ENCODE measurements at places on chromosomes 7 and 10.

- no peak for DNase-seq
Measured at GRCh38 chr7:149558149-149558861, 60.7 kb upstream of the ZNF746 start.

GRCh38 chr10:86363184-86363832, 3.3 kb downstream of the GRID1 start:
- DNase-seq, result no peak

GRCh38 chr10:16854623-16855022, 37.4 kb upstream of the RSU1 start:
- DNase-seq, result no peak

GRCh38 chr10:127017541-127018297, 112.5 kb downstream of the DOCK1 start:
- DNase-seq, result no peak

- no peak for DNase-seq
Measured at GRCh38 chr10:102579328-102579727, 65.0 kb upstream of the TRIM8 start.

DNA sequence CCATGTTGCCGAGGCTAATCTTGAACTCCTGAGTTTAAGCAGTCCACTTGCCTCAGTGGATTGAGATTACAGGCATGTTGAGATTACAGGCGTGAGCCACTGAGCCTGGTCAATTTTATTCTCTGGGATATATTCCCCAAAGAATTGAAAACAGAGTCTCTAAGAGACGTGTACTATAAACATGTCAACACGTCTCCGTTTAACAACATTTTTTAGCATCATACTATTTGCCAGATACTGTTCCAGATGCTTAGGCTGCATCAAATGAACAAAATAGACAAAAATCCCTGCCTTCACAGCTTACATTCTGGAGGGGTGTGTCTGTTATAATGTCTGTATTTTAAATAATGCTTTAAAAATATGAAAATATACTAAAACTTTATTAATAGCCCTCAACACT, 54.1 kb upstream of the PRKG1 start:
- no peak for DNase-seq

Data from H1 (cell line).